ENCODE measurements at places on chromosomes 1 and 21. TPM values are rescaled to one million over a fixed set of nuclear protein-coding genes. Genes with fewer than 3 reads are reported as not detected.

- no peak for DNase-seq
These were observed 6.8 kb upstream of the MYCL start for GRCh38 chr1:39908534-39908933.

DNA sequence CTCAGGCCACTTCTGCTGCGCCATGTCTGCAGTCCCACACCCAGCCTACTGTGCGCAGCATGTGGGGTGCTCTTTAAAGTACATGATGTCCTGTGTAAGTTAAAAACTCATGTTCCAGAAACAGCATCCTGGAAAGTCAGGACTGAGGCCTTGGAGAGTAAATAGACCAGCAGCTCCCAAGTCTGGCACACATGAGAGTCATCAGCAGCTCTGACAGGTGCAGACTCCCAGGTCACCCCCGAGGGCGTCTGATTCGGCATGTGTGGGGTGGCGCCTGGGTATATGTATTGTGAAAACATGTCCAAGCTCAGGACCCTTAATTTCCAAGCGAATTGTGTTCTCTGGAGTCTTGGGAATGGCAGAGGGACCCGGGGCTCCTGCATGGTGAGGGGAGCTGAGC, 120.1 kb upstream of the RUNX3 start:
- DNase-seq = no peak

DNA sequence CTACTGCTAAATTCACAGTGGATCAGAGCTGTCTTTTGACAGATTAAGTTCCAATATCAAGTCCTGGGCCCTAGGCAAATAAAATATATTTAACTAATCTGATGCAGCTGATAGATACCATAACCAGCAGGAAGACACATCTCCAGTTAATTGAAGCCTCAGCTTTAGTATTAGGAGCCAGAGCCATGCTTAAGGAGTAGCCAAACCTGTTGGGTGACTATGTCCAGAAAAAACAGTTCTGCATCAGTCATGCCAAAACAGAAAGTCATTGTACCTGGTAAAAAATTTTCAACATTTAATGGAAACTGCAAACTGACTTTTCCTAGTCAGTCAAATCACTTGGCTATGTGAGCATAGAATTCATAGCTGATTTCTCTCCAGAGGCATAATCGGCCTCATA, 200.5 kb upstream of the RUNX1 start:
- no peak for DNase-seq

Gene HUNK
- 0.48 TPM for total RNA-seq

Gene TNFSF4
- 1.3 TPM for total RNA-seq

GRCh38 chr1:199834711-199835110, 192.8 kb upstream of the NR5A2 start:
- DNase-seq = no peak

- no peak for DNase-seq
These were observed 3.0 kb upstream of the ADCY10 start for GRCh38 chr1:167916766-167917511.

DNA sequence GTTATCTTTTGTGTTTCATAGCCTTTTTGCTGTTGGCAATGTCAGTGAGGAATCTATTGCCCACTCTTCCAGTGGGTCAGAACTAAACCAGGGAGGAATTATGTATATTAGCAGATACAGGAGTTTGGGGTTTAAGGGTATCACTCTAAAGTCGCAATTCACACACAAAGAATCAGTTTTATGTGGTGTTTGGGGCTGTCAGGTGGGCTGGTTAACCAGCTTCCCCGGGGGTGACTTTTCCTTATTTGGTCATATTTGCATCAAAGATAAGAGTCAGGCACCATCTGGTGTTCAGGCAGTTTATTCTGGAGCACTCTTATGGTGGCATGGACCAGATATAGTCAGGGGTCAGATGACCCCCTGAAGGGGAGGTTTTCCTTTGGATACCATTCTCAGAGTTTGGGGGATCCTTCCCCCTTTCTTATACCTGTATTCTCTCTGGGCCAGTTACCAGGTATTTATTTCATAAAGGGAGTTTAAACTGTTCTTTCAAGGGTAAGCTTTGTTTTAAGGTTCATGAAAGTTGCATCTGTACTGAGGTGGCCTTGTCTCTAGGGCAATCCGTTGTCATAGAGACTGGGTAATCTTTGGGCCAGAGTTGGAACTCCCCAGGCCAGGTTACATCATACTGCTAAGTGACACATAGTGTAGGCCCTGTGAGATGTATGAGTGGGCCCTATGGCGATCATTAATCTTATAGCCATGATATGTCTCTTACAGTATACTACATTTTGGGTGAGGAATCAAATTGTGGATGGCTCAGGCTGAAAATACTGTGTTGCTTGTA, 148.2 kb downstream of the RWDD3 start:
- no peak for DNase-seq

- no peak for DNase-seq
These were observed 6.2 kb downstream of the WNT9A start for GRCh38 chr1:227941509-227942020.

Gene TLCD4
- 0.48 TPM for total RNA-seq

Gene RGS7
- not detected for total RNA-seq

- no peak for DNase-seq
These were observed 1.9 kb upstream of the DIP2A start for GRCh38 chr21:46456750-46457149.

Gene PLPPR4
- total RNA-seq = 0.29 TPM

DNA sequence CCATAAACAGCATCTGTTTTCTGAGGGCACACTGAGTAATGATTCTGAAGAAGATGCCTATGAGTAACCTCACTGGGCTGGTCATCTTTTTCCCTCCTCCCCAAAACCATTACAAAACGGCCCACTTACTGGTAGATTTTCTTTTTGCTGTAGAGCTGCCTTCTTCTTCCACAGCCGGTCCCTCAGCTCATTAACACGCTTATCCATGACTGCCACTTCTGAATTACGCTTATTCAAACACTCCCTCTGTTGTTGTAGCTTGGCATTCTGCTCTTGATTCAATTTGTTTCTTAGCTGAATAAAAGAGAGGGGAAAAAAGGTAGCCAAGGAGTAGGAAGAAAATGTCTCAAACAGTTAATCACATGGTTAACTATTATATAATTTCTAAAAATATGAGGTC, 43.1 kb downstream of the TP53BP2 start:
- DNase-seq = no peak

DNA sequence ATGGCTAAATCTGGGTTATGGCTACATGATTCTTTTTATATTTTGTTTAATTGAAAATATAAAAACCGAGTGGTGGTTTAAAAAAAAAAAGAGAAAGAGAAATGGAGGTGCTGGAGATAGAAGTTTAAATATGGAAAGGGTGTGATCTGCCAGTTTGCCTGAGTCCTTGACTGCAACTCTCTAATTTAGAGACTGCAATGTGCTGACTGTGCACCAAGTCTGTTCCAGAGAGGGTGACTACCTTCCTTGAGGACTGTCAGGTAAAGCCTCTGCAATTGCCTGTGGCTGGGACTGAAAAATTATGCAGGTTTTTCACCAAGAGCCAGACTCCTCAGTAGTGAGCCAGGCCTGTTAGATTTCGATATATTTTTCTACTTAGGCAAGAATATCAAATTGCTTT, 1326.3 kb downstream of the BRINP3 start:
- DNase-seq = no peak

GRCh38 chr1:241063276-241063675, 293.7 kb downstream of the RGS7 start:
- no peak for DNase-seq

GRCh38 chr1:147549526-147549925, 8.2 kb downstream of the BCL9 start:
- no peak for DNase-seq

DNA sequence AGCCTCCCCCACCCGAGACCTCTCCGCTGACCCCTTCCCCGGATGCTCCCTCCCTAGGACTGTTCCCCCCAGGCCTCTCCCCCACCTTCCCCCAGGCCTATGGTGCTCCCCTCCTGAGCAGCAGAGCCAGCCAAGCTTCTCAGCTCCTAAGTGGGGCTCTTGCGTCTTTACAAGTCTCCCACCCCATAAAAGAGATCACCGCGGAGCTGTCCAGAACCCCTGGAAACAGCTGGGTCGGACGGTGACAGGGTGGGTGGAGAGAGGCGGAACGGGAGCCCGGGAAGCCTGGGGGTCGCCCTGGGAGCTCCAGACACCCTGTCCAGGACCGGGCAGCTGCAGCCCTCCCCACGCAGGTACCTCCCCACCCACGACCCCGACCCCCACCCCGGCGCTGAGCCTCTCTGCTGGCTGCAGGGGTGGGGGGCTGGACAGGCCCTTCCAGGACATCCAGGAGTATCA, 61.2 kb downstream of the WNT9A start:
- no peak for DNase-seq

Gene INAVA
- 18.0 TPM for total RNA-seq

GRCh38 chr1:237390823-237391222, 348.8 kb downstream of the RYR2 start:
- DNase-seq = no peak

DNA sequence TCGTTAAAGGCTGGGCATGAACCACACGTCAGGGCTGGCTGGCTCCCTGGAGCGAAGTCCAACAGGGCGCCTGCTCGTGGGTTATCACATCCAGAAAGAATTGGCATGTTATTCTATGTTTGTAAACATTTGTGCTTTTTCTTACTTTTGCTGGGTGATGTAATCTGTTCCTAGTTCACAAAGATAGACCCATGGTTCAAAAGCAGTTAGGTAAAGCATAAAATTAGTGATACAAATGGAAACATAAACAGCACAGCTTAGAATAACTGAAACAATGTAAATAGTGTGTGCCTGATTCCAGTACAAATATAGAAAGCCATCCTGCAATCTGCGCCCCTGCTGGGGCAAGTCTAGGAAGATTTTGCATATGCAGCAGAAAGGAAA, 184.0 kb upstream of the C1orf174 start:
- no peak for DNase-seq

- no peak for DNase-seq
These were observed 6.6 kb downstream of the ZMYND12 start for GRCh38 chr1:42449256-42449655.

Gene KRTAP21-2
- total RNA-seq = not detected

GRCh38 chr1:6475381-6476133, 9.6 kb upstream of the TNFRSF25 start:
- DNase-seq = peak; percentile 25

GRCh38 chr1:8083739-8084484, 57.8 kb upstream of the ERRFI1 start:
- no peak for DNase-seq

DNA sequence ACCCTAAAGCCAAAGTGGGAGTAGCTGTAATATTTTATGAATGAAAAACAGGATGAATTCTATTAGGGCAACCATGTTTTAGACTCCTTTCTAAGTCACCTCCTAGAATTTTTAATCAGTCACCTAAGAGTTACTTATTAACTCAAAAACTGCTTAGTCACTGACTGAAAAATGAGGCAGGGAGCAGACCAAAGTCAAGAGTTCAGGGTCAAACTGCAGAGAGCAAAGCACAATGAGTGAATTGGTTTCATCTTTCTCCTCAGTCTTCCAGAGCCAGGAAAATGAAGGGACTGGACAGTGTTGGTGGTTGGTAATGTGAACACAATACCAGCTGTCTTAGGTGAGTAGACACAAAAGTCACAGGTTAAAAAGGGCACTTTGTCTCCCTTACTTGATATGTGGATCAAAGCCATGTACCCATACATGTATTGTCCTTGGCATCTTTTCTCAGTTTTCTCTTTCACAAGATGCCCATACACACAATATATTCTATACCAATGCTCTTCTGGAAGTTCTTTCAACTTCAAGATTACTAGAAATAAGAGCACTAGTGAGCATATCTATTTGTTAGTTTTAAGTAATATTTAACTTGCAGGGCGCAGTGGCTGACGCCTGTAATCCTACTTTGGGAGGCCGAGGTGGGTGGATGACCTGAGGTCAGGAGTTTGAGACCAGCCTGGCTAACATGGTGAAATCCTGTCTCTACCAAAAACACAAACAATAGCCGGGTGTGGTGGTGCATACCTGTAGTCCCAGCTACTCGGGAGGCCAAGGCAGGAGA, 42.2 kb downstream of the ATP1B1 start:
- DNase-seq = no peak

DNA sequence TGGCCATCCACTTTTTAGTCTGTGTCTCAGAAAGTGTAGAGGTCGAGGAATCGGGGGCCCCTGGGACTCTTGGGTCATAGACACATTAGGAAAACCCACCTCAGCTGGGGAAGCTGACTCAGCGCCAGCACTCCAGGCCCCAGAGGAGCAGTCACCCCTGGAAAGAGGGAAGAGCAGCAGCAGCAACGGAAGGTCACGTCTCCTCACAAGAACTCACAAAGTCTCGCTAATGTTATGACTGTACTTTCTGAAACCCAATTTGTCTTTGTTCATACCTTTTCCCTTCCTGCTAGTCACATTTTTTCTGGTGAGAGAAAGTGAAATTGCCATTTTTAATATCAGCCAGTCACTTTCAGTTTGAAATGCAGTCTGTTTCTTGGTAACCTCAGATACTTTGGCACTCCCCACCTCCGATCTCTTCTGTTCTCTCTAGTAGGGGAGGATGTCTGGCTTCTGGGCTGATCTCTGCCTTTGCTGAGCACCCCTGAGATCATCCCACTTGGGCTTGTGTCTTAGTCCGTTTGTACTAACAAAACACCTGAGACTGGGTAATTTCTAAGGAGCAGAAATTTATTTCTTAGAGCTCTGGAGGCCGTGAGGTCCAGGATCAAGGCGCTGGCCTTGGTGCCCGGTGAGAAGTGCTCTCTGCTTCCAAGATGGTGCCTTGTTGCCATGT, 6.0 kb upstream of the NLRP3 start:
- DNase-seq = no peak

GRCh38 chr21:40461008-40461407, 385.9 kb downstream of the DSCAM start:
- DNase-seq = no peak

DNA sequence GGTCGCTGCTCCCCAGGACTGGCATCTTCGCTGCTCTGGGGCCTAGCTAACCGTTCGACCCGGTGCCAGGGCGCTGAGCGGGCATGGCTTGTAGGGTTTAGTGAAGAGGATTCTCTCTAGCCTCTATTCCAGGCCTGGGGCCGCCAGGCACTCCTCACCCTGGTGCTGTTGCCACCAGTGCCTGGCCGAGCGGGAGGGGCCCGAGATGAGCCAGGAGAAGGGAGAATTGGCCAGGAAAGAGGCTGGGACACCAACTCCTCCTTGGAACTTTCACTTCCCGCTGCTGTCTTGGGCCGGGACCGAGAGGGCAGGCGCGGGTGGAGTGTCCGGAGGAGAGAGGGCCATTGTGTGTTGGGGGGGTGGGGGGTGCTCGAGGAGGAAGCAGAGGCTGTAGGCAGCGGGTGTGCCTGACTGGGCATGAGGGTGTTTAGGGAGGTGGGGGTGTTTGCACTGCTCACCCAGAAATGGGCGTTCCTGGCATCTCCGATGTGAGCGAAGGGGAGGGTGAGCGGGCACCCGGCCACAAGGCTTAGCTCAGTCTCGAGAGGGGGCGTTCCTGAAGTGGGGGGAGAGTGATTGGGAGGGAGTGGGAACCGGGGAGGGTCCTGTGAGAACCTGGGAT, 772 bp downstream of the ADAM15 start:
- peak; percentile 37 for DNase-seq

Gene DNALI1
- 5.9 TPM for total RNA-seq

Gene FOXD2
- total RNA-seq = 0.48 TPM

- no peak for DNase-seq
These were observed 50.9 kb upstream of the PTGS2 start for GRCh38 chr1:186730951-186731729.

Gene IL23R
- not detected for total RNA-seq

Measured in RPMI7951 (cell line).